A673 (cell line): ENCODE measurements at places on chromosomes 1 and 21. TPM values are rescaled to one million over a fixed set of nuclear protein-coding genes. Genes with fewer than 3 reads are reported as not detected.

Gene SIM2
- 42.7 and 49.1 TPM in 2 replicates for total RNA-seq

Gene S100A11
- total RNA-seq = 140 and 151 TPM in 2 replicates

Gene SLC9A1
- total RNA-seq = 27.0 and 30.2 TPM in 2 replicates

Gene SMCP
- total RNA-seq = not detected in 2 replicates

Gene KRTAP21-3
- total RNA-seq = not detected in 2 replicates

Gene SWT1
- 3.3 and 4.8 TPM in 2 replicates for total RNA-seq

GRCh38 chr1:72365693-72366092 lies 83.4 kb upstream of the NEGR1 start:
- DNase-seq = no peak

GRCh38 chr1:9093581-9093980 lies 24.1 kb upstream of the SLC2A5 start:
- no peak for DNase-seq

DNA sequence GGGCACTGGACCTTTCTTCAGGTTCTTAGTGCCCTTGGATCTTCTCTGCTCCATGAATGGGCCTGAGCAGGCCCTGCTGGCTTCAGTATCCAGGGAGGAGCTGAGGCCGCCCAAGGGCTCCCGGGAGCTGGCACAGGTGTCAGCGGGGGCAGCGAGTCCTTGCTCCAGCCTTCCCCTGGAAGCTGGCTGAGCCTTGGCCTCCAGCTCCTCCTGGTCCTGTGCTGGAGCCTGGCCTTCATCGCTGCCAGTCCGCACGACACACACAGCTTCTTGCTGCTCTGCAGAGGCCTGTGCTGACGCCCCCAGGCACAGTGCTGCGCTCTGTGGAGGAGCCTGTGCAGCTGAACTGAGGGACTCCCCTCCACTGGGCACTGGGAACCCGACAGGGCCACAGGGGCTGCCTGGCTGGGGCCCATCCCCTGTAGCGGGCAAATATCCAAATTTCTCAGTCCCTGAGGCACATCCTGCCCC lies 1.7 kb downstream of the SPOCD1 start:
- no peak for DNase-seq

GRCh38 chr1:209168204-209168603 lies 415.3 kb upstream of the CAMK1G start:
- no peak for DNase-seq

- DNase-seq = no peak
Observed at GRCh38 chr1:116179964-116180363, 68.8 kb downstream of the MAB21L3 start.

- no peak for DNase-seq
Observed at GRCh38 chr1:30413111-30413440, 310.3 kb downstream of the MATN1 start.

DNA sequence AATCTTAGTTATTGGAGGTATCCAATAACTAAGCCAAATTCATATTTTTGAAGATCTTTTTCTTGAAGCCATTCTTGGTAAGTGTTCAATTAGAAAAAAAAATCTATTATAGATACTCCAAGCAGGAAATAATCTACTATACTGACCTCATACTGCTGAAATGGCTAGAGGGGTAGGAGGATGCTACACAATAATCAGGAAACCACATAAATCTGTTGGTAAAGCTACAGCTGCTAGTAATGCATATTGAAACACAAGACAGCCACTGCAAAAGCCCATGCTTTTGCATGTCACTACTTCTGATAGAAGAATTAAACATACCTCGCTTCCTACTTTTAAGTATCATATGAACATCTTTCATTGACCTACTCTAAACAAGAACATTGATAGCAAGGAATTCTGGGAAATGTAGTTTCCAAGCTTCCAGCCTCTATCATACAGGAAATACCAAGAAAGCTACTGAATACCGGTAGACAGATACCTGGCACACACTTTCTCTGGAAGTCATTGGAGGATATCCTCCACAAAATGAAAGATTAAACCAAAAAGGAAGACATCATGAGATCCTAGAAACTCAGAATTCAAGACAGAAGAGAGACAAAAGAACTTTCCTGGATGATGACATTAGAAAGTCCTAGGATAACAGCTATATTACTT lies 103.0 kb upstream of the VAV3 start:
- DNase-seq = peak; percentile 7

DNA sequence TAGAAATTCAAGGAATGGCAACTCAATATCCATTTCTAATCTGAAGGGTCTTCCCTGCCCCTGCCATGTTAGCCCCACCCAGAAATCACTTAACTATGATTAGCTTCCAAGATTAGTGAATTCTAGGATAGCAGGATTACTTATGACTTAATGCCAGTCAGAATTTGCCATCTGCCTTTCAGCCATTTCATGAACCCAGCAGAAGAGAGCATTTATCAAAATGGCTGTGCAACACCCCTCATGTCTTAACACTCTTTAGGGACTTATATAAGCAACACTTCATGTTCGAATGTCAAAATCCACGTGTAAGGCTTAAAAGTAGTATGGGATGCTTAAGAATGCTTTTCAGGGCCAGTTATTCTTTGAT lies 288.5 kb downstream of the NFIA start:
- DNase-seq = no peak

- DNase-seq = no peak
Observed at GRCh38 chr1:172928412-172928811, 122.3 kb downstream of the TNFSF18 start.

GRCh38 chr1:107788206-107789202 lies 176.5 kb downstream of the VAV3 start:
- no peak for DNase-seq

- no peak for DNase-seq
Observed at GRCh38 chr1:101363891-101364318, 127.1 kb downstream of the S1PR1 start.

DNA sequence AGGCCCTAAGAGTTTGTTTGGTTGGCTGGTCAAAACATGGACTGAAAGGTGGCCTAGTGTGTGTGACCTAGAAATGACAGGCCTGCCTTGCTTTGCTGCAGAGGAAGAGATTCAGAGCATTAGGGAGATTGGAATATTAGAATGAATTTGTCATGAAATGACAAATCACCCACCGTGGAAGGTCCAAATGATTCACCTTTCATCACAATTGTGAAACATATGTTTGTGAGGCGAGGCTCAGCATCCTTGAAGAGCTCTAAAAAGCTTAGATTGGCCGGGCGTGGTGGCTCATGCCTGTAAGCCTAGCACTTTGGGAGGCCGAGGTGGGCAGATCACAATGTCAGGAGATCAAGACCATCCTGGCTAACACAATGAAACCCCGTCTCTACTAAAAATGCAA lies 5.5 kb downstream of the LCE1B start:
- DNase-seq = no peak

DNA sequence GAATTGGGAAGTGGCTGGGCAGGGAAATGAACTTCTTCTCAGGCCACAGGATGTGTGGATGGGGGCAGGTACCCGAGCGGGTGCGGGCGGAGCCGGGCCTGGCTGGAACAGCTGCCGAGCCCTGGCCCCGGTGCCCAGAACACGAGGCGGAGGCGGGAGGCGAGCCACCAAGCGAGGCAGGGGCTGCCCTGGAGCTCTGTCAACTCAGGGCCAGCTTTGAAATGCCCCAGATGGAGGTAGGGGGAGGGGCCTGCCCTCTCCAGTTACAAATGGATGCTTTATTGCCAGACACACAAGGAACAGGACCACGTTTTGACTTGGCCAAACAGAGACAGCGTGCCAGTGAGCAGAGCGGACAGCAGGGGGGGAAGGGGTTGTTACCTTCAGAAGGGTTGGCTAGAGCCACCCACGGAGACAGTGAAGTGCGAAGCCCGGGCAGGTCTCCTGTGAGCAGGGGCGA lies 240.4 kb downstream of the SDCCAG8 start:
- no peak for DNase-seq

GRCh38 chr1:163701783-163702374 lies 380.1 kb downstream of the NUF2 start:
- no peak for DNase-seq

DNA sequence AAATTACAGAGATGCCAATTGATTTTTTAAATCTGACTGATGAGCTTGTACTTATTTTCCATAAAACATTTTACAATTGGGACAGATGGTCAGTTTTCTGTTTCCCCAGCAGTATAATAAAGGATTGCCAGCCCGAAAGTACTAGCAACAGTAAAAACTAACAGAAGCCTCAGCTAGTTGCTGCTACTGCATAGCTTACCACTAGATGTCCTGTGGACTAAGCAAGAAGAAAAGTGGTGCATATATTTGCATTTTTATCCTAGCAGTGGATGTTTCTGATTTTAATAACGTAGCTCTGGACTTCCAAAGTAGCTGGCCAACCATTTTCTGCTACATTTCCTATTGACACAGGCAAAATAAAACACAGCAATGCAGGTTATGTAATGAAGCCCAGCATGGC lies 241.5 kb downstream of the BARHL2 start:
- DNase-seq = peak; percentile 68

GRCh38 chr1:34057347-34058130 lies 107.5 kb downstream of the CSMD2 start:
- no peak for DNase-seq

DNA sequence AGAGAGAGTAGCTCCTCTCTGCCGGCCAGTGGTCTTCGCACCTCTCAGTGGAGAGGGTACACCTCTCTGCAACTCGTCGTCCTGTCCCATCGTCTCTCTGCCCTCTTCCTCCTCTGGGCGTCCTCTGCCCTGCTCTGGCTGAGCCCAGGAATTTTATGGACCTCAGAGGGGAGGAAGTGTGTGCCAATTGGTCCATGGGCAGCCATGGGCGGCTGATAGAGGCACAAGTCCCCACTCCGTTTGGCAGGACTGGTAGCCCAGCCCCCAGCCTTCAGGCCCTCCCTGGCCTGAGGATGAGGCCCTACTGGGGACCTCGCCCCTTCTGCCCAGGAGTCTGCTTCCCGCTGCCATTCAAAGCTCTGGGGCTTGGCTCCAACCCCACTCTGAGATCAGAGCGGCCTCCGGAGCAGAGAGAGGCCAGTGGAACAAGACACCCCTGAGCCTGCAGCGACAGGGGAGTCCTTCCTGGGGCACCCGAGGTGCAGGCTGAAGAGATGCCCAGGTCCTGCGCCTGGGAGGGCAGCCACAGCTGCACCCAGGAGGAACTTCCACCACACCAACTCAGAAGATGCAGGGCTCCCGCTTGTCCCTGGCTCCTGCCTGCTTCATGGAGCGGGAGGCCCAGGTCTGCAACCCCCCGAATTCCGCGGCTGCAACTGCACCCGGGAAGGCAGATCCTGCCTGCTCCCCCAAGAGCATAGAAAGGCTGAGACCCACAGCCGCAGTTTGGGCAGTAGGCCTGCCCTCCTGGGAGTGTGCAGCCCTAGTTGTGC lies 659.9 kb downstream of the KCNT2 start:
- DNase-seq = no peak

DNA sequence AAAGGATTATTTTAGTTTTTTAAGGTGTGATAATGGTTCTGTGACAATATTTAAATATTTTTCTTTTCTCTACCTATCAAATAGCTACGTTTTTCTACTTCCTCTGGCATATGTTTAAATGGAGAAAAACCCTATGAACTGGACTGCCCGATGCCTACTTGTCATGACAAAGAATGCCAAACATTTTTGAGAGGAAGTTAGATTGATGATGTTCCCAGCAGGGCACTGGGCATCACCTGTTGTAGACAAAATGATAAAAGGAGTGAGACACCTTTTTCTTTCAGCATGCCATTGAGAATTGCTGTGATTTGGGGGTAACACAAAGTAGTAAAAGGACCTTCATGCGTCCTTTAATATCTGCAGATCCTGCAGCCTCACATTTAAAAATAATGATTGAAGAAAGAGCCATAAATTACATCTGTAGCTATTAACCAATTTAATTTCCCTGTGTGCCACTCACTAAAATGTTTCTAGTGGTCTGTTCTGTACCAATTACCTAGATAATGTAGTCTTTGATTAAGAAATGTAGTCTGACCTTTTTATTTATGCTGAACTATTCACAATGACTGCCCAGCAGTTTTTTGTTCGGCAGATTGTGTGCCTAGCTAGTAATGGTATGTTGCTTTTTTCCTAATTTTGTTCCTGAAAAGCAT lies 47.6 kb downstream of the RPL5 start:
- DNase-seq = no peak

- no peak for DNase-seq
Observed at GRCh38 chr1:4848431-4848830, 194.0 kb downstream of the AJAP1 start.

DNA sequence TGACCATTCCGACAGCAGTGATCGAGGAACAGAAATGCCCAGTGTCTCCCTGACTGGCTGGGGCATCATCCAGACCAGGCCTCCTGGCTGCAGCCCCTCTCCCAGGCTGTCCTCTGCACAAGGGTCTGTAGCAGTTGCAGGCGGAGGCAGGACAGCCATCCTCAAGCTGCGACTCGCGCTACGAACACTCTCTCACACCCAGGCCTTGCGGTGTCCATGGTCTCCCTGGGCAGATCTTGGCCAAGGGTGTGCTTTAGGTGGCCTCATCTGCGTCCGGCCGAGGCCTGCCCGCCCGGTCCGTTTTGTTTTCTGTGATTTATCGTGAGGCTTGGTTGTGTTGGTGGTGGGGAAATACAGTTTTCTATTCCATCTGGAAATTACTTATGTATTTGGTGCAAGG lies 15.7 kb downstream of the FTCD start:
- no peak for DNase-seq
